ENCODE measurements at places on chromosomes 4 and X.

GRCh38 chr4:170723171-170723570, 633.4 kb upstream of the AADAT start:
- DNase-seq, result no peak

DNA sequence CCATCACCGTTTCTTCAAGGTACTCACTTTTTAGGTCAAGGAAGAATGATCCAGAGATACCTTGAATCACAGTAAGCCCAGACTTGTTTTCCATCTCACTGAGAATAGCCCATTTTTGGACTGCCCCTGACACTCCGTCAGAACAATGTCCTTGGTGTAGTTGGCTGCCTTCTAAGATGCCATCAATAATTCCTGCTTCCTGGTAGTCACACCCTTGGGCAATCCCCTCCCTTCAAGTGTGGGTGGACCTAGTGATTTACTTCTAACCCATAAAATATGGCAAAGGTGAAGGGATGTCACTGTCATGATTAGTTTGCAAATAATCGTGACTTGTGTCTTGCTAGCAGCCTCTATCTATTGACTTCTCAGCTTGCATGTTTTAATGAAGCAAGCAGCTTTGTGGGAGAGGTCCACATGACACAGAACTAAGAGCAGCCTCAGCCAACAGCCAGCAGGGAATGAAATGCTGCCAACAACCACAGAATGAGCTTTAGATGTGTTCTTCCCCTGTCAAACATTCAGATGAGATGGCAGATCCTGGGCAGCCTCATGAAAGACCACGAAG, 20.0 kb upstream of the KLHL34 start:
- DNase-seq, result no peak

DNA sequence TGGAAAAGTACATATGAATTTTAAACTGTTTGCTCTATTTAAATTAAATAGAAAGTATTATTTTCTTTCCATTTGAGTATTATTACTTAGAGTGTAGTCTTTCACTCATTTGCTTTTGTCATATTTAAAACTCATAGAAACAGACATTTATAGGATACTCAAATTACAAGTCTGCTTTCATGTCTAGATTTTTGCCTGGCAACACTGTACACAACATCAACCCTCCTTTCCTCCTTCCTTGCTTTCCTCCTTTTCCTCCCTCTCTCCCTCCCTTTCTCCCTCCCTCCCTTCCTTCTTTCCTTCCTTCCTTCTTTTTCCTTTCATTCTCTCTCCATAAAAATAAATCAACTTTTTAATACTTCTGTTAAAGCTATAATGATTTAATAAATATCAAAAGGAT, 2361.2 kb downstream of the ARAP2 start:
- DNase-seq, result no peak

DNA sequence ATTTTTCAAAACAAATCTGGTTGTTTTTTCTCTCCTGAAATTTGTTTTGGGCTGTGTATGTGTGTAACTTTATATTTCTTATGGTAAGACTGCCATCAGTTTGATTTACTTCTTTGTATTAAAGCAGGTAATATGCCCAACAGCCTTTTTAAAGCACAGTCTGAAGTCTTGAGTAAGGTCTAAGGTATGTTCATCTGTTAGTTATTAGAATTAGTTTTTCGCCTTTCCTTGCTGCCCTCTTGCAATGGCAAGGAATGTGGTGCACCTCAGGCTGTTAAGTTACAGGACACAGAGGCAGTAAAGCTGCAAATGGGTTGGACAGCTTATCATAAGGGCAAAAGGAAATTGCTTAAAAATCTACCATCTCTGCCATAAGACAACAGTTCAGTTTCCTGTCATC, 71.8 kb downstream of the METTL14 start:
- DNase-seq, result peak; percentile 33

- no peak for DNase-seq
These were observed 123.4 kb downstream of the NWD2 start for GRCh38 chr4:37367901-37368300.

- no peak for DNase-seq
These were observed 73.3 kb downstream of the ALPK1 start for GRCh38 chr4:112370466-112370865.

- no peak for DNase-seq
These were observed 32.0 kb downstream of the CEP135 start for GRCh38 chr4:55980725-55981124.

DNA sequence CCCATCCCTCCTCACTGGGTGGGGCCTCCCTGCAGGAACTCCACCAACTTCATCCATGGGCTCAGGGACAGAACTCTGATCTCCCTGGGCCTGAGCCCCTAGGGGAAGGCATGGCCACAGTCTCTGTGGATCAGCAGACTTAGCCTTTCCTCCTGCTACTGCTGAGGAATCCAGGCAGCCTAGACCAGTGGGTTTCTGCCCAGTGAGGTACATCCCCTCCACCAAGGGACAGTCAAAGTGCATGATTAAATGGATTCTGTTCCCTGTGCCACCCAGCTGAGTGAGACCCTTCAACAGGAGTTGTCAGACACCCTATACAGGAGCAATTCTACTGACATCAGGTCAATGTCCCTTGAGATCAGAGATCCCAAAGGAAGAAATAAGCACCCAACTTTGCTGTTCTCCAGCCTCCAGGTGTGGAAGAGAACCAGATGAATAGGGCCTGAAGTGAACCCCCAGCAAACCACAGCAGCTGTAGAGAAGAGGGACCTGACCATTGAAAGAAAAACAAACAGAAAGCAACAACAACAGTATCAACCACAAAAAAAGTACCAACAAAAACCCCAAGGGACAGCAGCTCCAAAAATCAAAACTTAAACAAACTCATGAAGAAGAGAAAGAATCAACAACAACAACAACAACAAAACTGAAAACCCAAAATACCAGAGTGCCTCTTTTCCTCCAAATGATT, 84.8 kb downstream of the CHIC1 start:
- DNase-seq, result no peak

GRCh38 chrX:68789966-68790365, 38.9 kb upstream of the EFNB1 start:
- DNase-seq, result no peak

GRCh38 chr4:2313366-2313765, 51.5 kb upstream of the MXD4 start:
- DNase-seq, result no peak

GRCh38 chr4:139853309-139853708, 187.7 kb downstream of the MGST2 start:
- DNase-seq, result no peak

DNA sequence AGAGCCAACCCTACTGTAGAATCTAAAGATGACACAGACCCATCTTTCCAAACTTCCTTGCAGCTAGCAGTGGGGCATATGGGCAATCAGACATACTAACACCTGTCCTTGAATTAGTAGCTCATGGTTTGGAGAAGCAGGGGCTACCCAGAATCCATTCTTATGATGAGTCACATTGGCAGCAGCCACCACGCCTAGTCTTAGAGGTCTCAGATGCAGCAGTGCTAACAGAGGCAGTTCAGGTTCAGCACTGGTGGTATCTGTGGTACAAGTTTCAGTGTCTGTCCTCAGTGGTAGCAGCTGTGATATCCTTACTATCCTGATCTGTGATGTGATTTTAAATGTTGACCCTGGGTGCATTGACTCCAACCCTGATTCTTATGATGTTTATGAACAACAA, 68.1 kb downstream of the FRMPD4 start:
- DNase-seq, result no peak

DNA sequence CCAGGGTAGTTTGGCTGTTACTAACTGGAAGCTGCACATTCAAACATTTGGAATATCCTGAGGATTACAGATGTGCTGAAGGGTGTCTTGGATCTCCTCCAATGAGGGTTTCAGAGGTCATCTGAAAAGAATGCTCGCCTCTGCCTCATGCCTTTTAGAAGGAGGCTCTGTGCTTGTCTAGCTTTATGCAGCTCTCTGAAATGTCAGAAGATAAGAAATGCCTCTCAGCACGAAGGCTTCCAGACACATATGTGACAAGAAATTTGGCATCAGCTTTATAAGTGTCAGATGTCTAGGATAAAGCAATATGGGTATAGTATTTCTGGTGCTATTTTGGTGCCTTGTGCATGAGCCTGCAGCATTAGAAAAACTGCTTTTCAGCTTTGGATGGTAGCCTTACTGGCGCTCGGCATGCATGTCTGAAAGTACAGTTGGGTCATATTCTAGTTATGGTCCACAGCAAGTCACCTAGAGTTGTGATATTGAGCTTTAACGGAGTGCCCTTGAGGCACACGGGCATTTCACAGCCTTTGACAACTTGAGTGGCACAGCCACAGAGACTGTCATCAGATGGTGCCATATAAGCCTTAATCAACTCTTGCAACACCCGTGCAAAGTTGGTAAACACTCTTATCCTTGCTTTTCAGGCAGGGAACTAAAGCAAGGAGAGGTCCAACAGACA, 70.8 kb upstream of the PGRMC2 start:
- DNase-seq, result peak; percentile 98

GRCh38 chr4:28232951-28233350, 1372.3 kb downstream of the STIM2 start:
- no peak for DNase-seq

- DNase-seq, result no peak
These were observed 1487.7 kb upstream of the ADGRL3 start for GRCh38 chr4:59712470-59712869.
